ENCODE measurements at places on chromosomes 7 and 10. TPM values are rescaled to one million over a fixed set of nuclear protein-coding genes. Genes with fewer than 3 reads are reported as not detected.

The ATRNL1 gene
- total RNA-seq, result 0.14 TPM

The RTKN2 gene
- 0.91 TPM for total RNA-seq

The FAM25A gene
- total RNA-seq, result not detected

The IMMP2L gene
- 21.0 TPM for total RNA-seq

The TMEM196 gene
- not detected for total RNA-seq

The DMBT1 gene
- total RNA-seq, result 0.22 TPM

The ELN gene
- total RNA-seq, result 0.13 TPM

The HOGA1 gene
- total RNA-seq, result 1.7 TPM

The CCDC3 gene
- 1.3 TPM for total RNA-seq

The VWC2 gene
- total RNA-seq, result not detected

The ADCY1 gene
- total RNA-seq, result 2.4 TPM

The NKX1-2 gene
- 0.06 TPM for total RNA-seq

The ZNF3 gene
- 23.8 TPM for total RNA-seq

The UCN3 gene
- total RNA-seq, result not detected

The HOXA9 gene
- 0.70 TPM for total RNA-seq

The NUTM2A gene
- total RNA-seq, result not detected

The ABCC2 gene
- total RNA-seq, result 138 TPM

Data from A549 treated with GW870086 at 1 μM for 4 hours (cell line).